ENCODE measurements at places on chromosomes 3 and 15.

GRCh38 chr15:62163397-62164013 is 1.6 kb downstream of the C2CD4B start:
- DNase-seq: no peak

DNA sequence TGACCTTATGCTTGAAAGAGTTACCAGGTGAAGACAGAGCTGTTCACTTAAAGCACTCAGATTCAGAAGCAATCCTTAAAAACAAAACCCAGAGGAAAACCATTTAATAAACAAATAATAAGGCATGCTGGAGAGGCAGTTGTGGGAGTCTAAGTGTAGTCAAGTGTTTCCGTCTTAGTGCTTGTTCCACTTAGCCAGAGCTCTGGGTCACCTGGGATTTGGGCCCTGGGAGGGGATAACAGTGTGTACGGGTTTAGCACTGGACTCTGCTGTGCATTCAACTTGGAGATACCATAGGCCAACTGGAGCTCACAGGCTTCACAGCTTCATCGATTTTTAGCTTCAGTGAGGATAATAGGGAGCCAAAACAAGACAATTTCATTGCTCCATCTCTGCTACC is 444.6 kb downstream of the CNTN4 start:
- no peak for DNase-seq

DNA sequence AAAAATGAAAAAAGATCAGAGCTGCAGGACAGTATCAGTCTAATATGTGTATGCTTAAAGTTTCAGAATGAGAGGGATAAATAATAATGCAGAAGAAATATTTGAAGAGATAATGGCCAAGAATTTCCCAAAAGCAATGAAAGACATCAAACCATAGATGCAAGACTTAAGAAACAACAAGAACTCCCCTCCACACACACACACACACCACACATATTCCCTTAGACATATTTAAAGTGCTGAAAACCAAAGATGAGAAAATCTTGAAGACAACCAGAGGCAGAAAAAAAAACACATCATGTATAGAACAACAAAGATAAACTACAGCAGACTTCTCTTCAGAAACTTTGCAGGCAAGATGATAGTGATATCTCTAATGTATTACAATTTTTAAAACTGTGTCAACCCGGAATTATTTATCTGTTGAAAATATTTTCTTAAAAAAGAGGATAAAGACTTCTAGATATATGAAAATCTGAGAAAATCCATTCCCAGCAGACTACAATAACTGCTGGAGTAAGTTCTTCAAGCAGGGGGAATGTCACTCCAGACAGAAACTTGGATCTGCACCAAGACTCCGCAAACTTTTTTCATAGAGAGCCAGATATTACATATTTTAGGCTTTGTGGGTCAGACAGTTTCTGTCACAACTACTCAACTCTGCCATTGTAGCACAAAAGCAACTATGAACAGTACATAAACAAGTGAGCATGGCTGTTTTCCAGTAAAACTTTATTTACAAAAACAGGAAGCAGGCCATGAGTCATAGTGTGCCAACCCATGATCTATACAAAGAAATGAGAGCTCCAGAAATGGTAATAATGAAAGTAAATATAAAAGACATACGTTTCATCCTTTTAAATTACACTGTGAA is 223.4 kb upstream of the CGNL1 start:
- DNase-seq: no peak

- peak; percentile 38 for DNase-seq
These were observed 4.7 kb downstream of the LRRC15 start for GRCh38 chr3:194364652-194365434.

DNA sequence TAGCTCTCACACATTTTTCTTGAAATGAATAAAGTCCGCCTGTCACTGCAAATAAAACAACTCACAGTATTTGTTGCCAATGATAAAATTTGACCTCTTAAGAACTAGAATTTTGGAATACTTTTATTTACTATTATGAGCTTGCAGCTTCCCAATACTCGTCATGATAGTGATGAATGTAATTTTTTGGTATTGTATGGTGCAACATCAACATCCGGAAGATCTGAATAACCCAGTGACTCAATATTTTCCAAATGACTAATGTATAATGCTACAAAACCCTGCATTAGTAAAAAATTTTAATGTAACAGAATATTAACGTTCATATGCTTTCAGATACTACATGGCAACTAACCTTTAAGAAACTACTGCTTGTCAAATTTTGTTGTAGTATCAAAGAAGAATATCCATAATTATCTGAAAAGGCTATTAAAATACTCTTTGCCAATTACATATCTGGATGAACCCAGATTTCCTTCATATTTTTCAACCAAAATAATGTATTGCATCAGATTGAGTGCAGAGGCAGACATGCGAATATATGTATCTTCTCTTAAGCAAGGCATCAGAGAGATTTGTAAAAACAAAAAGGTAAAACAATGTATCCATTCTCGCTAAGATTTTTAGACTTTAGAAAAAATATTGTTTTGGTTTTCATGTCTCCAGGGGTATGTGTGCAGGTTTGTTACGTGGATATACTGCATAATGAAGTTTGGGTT is 95.3 kb downstream of the IGF2BP2 start:
- no peak for DNase-seq

GRCh38 chr15:90883976-90884718 is at the start of gene FES:
Gene FES, plus strand, starts transcription at chr15:90884504. Its CDS starts 542 bp downstream, at chr15:90885046.
- no peak for DNase-seq

- DNase-seq: no peak
These were observed 37.8 kb downstream of the LMCD1 start for GRCh38 chr3:8539419-8539818.

- no peak for DNase-seq
These were observed 660.8 kb downstream of the MECOM start for GRCh38 chr3:169002689-169003088.

DNA sequence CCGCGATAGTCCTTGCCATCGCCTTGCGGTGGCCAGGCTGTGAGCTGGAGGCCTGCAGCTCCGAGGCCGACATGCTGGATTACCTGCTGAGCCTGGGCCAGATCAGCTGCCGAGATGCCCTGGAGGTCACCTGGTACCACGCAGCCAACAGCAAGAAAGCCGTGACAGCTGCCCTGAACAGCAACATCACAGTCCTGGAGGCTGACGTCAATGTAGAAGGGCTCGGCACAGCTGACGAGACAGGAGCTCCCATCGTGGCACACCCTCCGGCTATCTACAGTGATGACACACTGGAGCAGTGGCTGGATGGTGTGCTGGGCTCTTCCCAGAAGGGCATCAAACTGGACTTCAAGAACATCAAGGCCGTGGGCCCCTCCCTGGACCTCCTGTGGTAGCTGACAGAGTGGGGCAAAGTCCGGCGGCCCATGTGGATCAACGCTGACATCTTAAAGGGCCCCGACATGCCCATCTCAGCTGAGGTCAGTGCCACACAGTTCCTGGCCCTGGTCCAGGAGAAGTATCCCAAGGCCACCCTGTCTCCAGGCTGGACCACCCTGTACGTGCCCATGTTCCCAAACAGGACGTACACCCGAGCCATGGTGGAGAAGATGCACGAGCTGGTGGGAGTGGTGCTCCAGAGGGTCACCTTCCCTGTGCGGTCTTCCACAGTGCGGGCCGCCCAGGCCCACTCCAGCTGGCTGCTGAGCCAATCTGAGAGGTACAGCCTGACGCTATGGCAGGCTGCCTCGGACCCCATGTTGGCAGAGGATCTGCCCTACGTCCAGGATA is 70.2 kb downstream of the FAM43A start:
- no peak for DNase-seq

DNA sequence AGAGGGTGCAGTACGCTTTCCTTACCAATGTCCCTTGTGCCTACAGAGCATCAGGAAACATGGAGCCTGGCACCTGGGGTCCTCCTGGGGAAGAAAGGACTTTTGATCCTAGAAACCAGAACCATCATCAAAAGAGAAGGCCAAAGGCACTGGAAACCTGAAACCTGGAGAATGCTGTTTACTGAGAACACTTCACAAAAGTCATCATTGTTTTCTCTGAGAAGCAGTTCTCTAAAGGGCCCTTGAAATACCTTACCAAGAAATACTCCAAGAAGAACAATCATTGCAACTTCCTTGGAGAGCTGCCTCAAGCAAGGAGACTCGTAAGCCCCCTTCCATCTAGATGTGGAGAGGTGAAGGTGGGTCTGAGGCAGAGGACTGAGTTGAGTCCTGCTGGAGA is 66.0 kb downstream of the TLE3 start:
- DNase-seq: no peak

Measured in NCI-H1694 treated with DMSO at 0.1 percent for 48 hours (cell line).